ENCODE measurements at places on chromosomes 13 and 19.

DNA sequence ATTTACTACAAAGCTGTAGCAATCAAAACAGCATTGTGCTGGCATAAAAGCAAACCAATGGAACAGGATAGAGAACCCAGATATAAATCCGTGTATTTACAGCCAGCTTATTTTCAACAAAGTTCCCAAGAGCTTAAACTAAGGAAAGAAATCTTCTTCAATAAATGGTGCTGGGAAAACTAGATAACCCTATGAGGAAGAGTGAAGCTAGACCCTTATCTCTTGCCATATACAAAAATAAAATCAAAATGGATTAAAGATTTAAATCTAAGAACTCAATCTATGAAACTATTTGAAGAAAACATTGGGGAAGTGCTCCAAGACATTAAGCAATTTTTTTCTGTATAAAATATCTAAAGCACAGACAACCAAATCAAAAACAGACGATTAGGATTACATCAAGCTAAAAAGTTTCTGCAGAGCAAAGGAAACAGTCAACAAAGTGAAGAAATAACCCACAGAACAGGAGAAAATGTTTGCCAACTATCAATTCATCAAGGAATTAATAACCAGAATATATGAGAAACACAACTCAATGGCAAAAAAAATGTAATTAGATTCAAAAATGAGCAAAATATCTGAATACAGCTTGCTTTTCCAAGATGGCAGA, 480.7 kb downstream of the LMO7 start:
- DNase-seq = no peak

DNA sequence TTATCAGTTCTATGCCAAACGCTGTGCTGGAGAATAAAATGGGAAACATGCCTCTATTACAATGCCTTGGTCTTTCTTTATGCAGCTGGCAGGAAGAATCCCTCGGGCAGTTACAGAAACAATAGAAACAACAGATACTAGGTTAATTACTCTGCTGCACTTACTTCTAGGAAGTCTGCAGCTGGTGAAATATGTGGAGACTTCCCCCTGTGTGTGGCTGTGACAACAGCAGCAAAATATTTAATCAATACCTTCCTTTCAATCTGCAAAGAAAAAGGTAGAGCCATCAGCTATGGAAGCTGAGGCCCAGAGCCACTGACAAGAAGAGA, 9.9 kb downstream of the STOML3 start:
- no peak for DNase-seq

GRCh38 chr13:41599619-41600018, 142.3 kb downstream of the RGCC start:
- DNase-seq = no peak

GRCh38 chr19:19103167-19103566, 35.1 kb downstream of the TMEM161A start:
- no peak for DNase-seq

- DNase-seq = no peak
Measured at GRCh38 chr19:48271531-48272151, 1.8 kb downstream of the ZNF114 start.

GRCh38 chr19:11175920-11176319, 20.3 kb upstream of the SPC24 start:
- no peak for DNase-seq

- DNase-seq = no peak
Measured at GRCh38 chr19:55484593-55485438, at the start of gene NAT14. NAT14 (plus strand) TSS chr19:55485188; CDS start chr19:55485709, 521 bp downstream.

DNA sequence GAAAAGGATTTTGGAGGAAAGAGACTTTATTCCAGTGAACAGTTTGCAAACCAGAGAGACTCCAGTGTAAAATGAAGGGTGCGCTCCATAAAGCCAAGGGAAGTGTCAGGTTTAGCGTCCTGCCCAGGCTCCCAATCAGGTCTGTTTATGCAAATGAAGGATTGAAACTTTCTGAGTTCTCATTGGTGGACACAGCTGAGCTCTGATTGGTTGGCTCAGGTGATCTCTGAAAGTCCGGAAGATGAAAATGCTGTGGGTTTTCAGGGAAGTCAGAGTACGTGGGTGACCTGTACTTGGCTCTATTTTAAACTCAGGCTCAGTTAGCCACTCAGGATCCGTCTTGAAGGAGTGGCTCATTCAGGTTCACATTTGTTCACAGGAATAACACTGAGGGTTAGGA, 28.7 kb upstream of the CD33 start:
- no peak for DNase-seq

DNA sequence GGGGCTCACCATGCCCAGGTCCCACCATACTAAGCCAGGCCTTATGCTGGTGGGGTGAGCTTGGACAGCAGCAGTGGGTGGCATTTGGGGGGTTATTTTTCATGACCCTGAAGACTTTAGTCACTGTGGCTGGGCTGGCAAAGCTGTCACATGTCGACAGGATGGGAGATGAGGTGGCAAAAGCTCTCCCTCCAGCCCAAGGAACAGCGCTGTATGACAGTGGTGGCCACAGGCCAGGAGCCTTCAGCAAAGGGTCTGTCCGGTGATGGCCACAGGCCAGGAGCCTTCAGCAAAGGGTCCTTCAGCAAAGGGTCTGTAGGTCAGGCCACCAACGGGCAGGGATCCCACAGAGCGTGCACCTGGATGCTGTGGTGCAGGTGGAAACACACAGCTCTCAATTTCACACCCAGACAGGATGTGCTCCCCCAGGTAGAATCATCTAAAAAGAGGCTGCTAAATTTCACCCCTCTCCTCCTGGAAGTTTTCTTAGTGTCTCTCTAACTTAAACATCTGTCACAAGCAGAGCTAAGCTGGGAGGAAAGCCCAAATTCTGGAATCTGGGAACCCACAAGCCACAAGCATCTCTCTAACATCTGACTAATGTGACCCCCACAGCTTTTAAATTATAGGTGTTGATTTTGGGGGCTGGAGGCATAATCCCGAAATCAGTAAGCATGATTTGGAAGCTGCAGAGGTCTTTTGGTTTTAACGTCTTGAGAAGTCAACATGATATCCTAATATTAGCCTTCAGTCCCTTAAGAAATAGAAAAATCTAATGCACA, 23.0 kb downstream of the COL4A1 start:
- DNase-seq = no peak

DNA sequence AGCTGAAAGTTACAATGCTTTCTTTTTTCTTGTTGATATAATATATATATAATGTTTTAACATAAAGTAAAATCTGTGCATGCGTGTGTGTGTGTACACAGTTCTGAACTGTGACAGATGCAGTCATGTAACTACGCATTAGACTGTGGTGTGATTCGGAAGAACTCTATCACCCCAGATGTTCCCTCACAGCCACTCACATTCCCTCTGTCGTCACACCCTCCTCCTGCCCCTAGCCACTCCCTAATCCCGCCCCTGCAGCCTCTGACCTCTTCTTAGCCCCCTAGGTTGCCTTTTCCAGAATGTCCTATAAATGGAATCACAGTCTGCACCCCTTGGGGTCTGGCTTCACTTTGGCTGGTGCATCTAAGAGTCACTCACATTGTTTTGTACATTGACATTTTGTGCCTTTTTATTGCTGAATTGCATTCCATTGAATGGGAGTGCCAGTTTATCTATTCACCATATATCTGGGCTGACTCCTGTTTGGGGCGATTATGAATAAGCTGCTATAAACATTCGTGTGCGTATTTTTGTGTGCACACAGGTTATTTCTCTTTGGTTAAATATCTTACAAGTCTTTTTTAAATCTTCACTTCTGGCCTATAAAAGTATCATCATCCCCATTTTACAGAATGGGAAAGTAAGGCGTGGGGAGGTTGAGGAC, 20.4 kb downstream of the DHRS12 start:
- DNase-seq = no peak

- no peak for DNase-seq
Measured at GRCh38 chr13:52411629-52412028, 5.7 kb upstream of the THSD1 start.

DNA sequence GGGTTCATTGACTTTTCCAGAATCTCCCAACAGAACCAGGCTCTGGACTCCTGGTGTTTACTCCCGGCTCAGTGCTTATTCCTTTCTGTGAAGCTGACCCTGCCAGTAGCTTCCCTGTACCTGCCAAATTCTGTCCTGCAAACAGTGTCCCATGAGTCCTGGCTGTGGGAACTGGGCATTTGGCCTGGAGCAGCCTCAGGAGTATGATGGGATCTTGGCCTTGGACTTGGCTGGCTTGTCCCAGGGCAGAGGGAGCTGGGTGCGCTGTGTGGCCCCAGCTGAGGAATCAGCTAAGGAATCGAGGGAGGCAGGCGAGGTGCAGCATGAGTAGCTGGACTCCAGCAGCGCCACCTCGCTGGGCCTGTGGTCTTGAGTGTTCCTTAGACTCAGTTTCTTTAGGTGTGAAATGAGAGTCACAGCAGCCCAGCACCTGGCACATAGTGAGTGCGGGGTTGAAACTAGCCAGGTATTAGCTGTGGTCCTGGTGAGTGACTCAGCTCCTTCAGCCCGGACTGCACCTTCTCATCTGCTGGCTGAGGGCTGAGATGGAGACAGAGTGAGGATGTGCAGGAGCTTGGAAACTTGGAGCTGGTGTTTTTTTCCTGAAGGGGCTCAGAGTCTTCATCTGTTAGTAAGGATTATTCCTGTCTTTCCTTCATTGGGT, 10.4 kb downstream of the CLASRP start:
- no peak for DNase-seq

- no peak for DNase-seq
Measured at GRCh38 chr13:46621792-46622629, 69.0 kb downstream of the LRCH1 start.

- DNase-seq = no peak
Measured at GRCh38 chr13:25281935-25282332, 5.4 kb downstream of the MTMR6 start.

DNA sequence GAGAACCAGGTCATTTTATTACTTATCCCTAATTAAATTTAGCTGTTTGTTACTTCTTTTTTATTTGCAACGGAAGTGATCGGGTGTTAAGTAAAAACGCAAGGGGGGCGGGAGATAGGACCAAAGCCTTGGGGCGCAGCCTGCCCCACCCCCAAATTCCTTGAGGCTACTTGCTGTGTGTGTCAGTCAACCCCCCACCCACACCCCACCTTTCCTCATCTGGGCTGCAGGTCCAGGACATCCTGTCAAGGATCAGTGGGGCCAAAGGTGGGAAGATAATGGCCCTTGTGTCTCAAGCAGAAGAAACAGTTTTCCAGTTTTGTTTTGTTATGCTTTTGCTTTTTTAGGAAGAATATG, 1.2 kb upstream of the FOXO1 start:
- no peak for DNase-seq

DNA sequence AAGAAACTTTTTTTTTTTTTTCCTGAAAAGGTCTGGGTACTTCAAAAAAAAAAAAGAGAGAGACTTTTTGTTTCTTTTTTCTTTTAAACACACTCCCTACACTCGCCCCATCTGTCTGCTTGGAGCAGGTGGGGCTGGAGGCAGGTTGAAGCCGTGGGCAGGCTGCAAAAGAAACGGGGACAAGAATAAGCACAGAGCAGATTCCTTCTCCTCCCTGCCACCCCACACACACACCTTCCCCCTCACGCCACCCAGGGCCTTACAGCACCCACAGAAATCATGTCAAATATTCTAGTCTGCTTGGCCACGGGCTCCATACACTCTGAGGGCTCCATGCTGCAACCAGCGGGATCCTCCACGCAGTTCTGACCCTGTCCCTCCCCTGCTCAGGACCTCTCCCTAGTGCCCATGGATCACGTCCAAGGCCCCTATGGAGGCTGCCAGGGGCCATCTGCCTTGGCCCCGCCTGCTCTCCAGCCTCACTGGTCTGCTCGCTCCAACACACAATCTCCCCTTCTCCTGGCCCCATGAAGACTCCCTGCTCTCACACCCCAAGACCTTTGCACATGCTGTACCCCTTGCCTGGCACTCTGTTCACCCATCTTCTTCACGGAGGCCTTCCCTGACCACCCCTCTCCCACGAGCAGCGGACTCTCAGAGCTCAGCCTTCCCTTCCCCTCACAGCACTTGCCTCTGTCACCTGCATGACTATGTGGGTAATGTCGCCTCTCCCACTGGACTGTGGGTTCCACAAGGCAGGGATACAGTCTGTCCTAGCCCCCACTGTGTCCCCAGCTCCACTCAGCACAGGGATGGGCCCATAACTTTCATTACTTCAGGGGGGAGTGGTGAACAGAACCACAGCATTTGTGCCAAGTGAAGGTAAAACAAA, 11.4 kb downstream of the AKT2 start:
- no peak for DNase-seq

- DNase-seq = no peak
Measured at GRCh38 chr19:4431808-4432674, 25.6 kb downstream of the UBXN6 start.

GRCh38 chr19:42111811-42112210, 20.4 kb downstream of the POU2F2 start:
- no peak for DNase-seq

- peak; percentile 0 for DNase-seq
Measured at GRCh38 chr13:24292481-24292880, 16.9 kb upstream of the C1QTNF9 start.

- no peak for DNase-seq
Measured at GRCh38 chr13:112934078-112934477, 34.9 kb upstream of the MCF2L start.

GRCh38 chr19:4057931-4058692, 8.6 kb downstream of the ZBTB7A start:
- peak; percentile 97 for DNase-seq

DNA sequence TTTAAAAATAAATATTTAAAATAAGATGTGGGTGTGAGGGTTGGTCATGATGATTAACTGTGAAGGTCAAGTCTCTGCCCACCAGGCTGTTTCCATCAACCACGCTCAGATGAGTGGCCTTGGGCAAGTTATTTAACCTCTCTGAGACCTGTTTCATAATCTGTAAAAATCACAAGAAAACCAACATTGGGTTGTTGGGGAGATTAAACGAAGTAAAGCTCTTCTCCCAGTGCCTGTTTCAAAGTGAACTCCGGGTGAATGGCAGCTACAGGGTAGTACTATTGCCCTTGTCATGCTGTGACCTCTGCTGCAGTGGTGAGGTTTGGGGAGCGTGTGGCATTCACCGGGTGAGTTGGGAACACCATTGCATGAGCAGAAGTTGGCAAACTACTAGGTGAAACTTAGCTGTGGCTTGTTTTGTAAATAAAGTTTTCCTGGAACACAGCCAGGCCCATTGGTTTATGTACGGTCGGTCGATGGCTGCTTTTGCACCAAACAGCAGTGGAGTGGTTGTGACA, 153.2 kb downstream of the USP12 start:
- no peak for DNase-seq

DNA sequence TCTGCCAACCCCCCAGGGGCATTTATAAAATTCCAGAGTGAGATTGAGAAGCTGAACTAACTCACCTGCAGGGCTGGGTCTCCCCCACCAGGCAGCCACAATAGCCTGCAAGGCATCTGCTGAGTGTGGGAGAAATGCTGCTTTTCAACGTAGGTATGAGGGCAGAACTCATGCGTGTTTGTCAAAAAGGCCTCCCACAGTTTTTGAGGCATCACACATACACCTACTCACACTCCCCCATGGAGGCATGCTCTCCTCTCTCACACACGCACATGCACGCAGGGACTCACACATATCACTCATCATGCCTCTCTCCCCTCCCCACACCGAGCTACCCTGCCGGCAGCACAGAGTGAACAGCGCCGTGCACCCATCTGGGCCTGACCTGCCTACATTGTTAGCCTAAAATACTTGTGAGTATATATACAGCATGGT, 390.5 kb downstream of the FGF9 start:
- DNase-seq = no peak

GRCh38 chr19:56633021-56633420, 9.9 kb upstream of the SMIM17 start:
- DNase-seq = no peak

- DNase-seq = no peak
Measured at GRCh38 chr19:47573071-47574026, at the start of gene ZNF541. ZNF541 (minus strand) TSS chr19:47573148; CDS start chr19:47555856, 17,292 bp downstream.

- no peak for DNase-seq
Measured at GRCh38 chr13:66803013-66803807, 426.9 kb downstream of the PCDH9 start.

Measured in coronary artery (tissue), 2 donors.